ENCODE measurements at places on chromosomes 13 and 19. TPM values are rescaled to one million over a fixed set of nuclear protein-coding genes. Genes with fewer than 3 reads are reported as not detected.

GRCh38 chr19:43318203-43318602, 35.3 kb upstream of the CD177 start:
- H3K27me3 ChIP-seq, result no peaks in the 10 kb centered on the region
- no peaks in the 10 kb centered on the region for H3K36me3 ChIP-seq
- H3K4me1 ChIP-seq, result no peaks in the 10 kb centered on the region
- H3K4me3 ChIP-seq, result no peak overlapping the region
- H3K27ac ChIP-seq, result no peak overlapping the region

DNA sequence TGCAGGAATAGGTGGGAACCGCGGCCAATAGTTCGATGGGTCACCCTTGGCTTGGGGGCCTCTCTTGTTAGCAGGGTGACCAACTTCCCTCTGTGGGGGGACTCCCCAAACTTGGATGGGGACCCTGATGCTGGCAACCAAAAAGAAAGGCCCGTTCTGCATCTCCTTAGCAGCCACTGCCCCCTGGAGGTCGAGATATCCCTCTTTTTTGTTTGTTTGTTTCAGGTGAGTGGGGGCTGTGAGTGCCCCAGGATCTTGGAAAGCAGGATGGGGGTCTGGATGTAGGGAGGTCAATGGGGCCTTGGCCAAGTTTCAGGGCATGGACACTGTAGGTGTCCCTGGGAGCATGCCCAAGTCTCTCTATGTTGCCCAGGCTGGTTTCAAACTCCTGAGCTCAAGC, 7.7 kb upstream of the CRTC1 start:
- no peaks in the 10 kb centered on the region for H3K36me3 ChIP-seq
- H3K27ac ChIP-seq, result no peak overlapping the region
- H3K4me1 ChIP-seq, result peaks cover 12% of the 10 kb centered on the region
- H3K4me3 ChIP-seq, result no peak overlapping the region

- H3K27ac ChIP-seq, result no peak overlapping the region
- DNase-seq, result no peak
Observed at GRCh38 chr19:38210458-38210987, 13.5 kb downstream of the DPF1 start.

DNA sequence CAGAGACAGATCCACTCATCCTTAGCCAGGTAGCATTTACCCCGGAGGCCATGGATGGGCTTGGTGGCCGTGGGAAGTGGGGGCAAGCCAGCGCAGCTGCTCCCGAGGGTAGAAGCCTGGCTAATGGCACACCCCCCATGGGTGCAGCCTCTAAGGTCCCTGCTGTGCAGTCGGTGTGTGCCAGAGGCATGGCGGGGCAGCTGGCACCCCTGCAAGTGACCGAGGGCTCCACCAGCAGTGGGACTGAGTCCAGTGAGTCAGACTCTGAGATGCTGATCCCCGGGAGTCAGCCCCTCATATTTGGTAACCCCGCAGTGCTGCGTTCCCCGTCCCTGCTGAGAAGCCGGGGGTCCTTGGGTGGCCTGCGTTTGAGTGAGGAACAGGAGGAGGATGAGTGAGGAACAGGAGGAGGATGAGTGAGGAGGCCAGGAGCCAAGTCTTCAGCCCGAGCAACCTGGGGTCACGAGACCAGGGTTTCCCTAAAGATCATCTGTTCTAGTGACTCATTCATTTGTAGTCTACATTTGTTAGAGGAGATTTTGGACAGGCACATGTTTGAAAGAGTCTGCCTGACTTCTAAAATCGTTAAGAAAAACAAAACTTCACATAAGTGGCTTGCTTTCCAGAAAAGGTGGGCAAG, 180.7 kb downstream of the STK24 start:
- H3K36me3 ChIP-seq, result no peaks in the 10 kb centered on the region
- no peaks in the 10 kb centered on the region for H3K27me3 ChIP-seq
- H3K27ac ChIP-seq, result no peak overlapping the region
- H3K4me3 ChIP-seq, result no peak overlapping the region
- no peak for DNase-seq

GRCh38 chr13:31045286-31046081, 113.0 kb downstream of the TEX26 start:
- peaks cover 21% of the 10 kb centered on the region for H3K4me1 ChIP-seq
- H3K27ac ChIP-seq, result peak overlapping the region; percentile 89
- H3K4me3 ChIP-seq, result peak overlapping the region; percentile 28
- no peaks in the 10 kb centered on the region for H3K36me3 ChIP-seq
- no peaks in the 10 kb centered on the region for H3K27me3 ChIP-seq
- DNase-seq, result peak; percentile 50

RAB3D gene
- total RNA-seq, result 46.6 TPM

ZFP28 gene
- total RNA-seq, result not detected

GRCh38 chr19:51253088-51253806, 2.4 kb downstream of the SIGLECL1 start:
- no peak overlapping the region for H3K27ac ChIP-seq
- no peaks in the 10 kb centered on the region for H3K27me3 ChIP-seq
- DNase-seq, result no peak
- H3K36me3 ChIP-seq, result no peaks in the 10 kb centered on the region
- no peak overlapping the region for H3K4me3 ChIP-seq

DNA sequence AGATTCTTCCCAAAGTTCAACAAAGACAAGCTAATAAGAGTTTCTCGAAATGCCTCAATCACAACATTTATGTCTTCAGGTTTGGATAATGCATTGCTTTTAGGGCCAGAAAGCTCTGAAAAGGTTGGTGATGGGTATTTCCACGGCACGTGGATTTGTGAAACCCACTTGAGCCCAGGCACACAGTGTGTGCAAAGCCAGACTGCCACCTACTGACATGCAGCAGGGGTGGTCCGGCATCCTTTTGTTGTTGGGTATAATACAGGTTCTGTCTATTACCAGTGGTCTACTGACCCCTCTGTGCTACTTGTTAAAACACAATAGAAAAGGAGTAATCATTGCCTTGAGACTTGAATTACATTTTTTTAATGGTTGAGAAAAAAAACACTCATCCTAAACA, 225.6 kb downstream of the RAP2A start:
- no peak for DNase-seq
- no peaks in the 10 kb centered on the region for H3K27me3 ChIP-seq
- H3K4me1 ChIP-seq, result no peaks in the 10 kb centered on the region
- no peak overlapping the region for H3K27ac ChIP-seq
- H3K36me3 ChIP-seq, result no peaks in the 10 kb centered on the region

KLF2 gene
- 3.5 TPM for total RNA-seq

- H3K27ac ChIP-seq, result peak overlapping the region; percentile 99
- 0 out of 2 replicates have a peak, but pooled peaks cover 2% of the 10 kb centered on the region for H3K36me3 ChIP-seq
- DNase-seq, result peak; percentile 89
- H3K4me3 ChIP-seq, result peak overlapping the region; percentile 32
- peaks cover 83% of the 10 kb centered on the region for H3K4me1 ChIP-seq
Observed at GRCh38 chr19:38270587-38271167, 6.3 kb downstream of the SPINT2 start.

- H3K4me1 ChIP-seq, result no peaks in the 10 kb centered on the region
- no peak overlapping the region for H3K27ac ChIP-seq
- DNase-seq, result no peak
- no peaks in the 10 kb centered on the region for H3K27me3 ChIP-seq
- no peak overlapping the region for H3K4me3 ChIP-seq
Observed at GRCh38 chr13:44084146-44084545, 204.4 kb downstream of the LACC1 start.

- H3K27ac ChIP-seq, result no peak overlapping the region
- H3K4me3 ChIP-seq, result no peak overlapping the region
- H3K4me1 ChIP-seq, result peaks cover 18% of the 10 kb centered on the region
- no peaks in the 10 kb centered on the region for H3K36me3 ChIP-seq
- H3K27me3 ChIP-seq, result no peaks in the 10 kb centered on the region
Observed at GRCh38 chr19:18469069-18469846, 31.3 kb upstream of the ISYNA1 start.

GRCh38 chr13:93620181-93620765, 393.7 kb downstream of the GPC6 start:
- no peaks in the 10 kb centered on the region for H3K4me1 ChIP-seq
- H3K27me3 ChIP-seq, result no peaks in the 10 kb centered on the region
- no peak overlapping the region for H3K27ac ChIP-seq

DNA sequence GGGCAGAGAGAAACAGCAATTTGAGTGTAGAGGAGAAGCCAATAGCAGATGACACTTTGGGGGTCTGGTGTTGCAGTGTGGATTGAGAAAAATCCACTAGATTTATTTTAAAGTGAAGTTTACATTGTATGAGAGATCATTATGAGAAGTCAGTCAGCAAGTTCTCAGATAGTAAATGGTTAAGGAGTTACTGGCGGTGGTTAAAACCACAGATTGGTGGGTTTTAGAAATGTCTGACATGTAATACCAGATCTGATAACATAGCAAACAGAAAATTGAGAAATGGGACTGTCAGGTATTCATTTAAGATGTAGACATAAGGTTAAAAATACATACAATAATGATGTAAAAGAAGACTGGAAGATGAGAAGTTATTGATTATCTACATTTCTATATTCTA, 7.2 kb downstream of the ABHD13 start:
- no peaks in the 10 kb centered on the region for H3K27me3 ChIP-seq
- DNase-seq, result no peak
- H3K27ac ChIP-seq, result no peak overlapping the region

Data from Panc1 (cell line).